ENCODE measurements at places on chromosomes 3 and 15. TPM values are rescaled to one million over a fixed set of nuclear protein-coding genes. Genes with fewer than 3 reads are reported as not detected.

Gene CFAP100
- not detected for total RNA-seq

Gene AP3B2
- 0.84 TPM for total RNA-seq

DNA sequence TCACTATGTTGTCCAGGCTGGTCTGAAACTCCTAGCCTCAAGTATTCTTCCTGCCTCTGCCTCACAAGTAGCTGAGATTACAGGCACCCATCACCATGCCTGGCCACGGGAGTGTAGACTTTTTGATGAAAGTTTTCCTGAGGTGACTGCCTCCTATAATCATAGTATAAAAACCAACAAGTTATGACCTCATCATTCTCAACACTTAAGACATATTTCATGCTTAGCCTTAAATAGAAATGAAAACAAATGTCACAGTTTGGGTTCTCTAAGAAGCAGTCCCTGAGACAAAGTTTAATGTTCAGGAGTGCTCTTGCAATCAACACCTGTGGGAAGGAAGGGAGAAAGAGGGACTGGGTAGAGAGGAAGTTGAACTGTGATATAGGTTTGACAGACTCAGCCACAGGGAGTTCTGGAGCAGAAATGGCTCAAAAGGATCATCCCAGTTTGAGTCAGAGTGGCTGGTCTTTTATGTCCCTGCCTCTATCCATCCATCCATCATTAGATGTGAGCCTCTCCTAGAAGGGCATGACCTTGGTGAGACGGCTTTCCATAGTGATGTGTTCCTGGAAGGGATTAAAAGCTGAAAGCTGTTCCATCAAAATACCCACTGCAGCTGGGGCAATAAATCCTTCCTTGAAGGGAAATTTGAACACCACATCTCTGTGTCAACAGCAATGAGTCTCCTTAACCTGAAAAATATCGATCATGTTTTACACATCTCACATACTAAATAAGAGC, 16.2 kb upstream of the ABHD5 start:
- DNase-seq: no peak

GRCh38 chr3:100725935-100726513, 16.7 kb downstream of the TFG start:
- no peak for DNase-seq

GRCh38 chr15:71329497-71330260, 214.4 kb downstream of the THSD4 start:
- DNase-seq: no peak

DNA sequence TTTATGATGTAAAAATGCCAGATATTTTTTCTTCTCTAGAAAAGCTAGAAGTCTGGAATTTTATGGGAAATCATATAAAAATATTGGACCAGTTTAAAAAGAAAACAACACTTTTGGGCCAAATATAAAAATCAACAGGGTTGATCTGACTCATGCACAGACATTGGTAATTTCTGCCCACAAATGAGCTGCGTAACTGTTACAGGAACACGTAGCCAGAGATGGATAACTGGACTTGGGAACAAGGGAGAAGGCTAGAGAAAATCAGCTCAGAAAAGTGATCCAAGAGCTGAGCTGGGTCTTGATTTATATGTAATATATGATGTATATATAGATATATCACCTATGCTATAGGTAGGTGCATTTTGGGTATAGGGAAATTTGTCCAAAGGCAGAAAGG, 36.8 kb upstream of the NAALADL2 start:
- no peak for DNase-seq

DNA sequence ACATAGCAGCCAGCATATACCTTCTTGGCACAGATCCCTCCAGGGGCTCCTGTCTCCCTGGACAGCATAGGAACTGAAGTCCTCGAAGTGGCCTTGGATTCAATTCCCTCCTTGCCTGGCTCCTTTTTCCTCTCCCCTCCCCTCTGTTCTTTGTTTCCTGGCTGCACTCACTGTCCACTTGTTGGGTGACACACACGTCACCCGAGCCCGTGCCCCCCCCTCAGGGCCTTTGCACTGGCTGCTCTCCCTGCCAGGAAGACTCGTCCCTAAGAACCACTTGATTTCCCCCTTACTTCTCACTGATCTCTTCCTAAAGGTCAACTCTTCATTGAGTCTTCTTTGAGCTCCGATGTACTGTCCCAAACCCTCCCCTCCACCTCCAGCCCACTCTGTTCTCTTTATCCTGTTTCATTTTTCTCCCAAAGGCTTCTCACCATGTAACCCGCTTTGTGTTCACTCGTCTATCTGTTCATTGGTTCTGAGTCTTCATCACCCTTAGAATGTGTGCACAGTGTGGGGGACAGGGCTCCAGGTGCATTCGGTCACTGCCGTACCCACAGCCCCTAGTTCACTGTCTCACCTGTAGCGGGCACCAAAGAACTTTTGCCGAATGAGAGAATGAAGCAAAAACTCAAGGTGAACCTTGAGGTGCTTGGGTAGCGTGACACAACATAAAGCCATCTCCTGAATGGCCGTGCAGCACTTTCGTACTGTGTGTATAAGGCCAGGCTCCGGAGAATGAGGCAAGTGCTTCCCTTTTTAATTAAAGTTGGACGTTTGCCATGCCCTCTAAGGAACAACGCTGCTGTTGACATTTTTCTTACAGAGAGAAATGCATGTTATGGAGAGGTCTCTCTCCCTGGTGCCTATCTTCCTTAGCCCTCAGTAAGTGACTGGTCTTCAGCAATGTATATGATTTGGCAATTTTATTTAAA, 74.0 kb downstream of the CHRNA7 start:
- DNase-seq: no peak

All from left ventricle myocardium superior (tissue), 1 donor.